ENCODE measurements at places on chromosomes 12 and 14.
A peak's percentile ranks its signal among the peaks of the same experiment; 100 is the strongest.

DNA sequence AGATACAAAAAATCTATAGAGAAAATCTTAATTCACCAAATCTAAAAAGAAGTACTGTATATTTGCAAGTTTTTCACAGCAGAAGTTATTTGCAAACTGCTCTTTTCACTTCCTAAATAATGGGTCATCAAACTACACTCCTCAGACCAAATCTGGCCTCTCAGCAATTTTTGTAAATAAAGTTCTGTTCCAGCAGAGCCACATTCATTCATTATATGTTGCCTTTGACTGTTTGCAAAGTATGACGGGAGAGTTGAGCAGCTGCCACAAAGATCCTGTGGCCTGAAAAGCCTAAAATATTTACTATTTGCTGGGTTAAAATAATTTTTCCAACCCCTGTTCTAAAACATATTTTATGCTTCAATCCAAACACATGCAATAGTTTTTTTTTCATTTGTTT is 1222.3 kb upstream of the SEL1L start:
- no peak for DNase-seq

DNA sequence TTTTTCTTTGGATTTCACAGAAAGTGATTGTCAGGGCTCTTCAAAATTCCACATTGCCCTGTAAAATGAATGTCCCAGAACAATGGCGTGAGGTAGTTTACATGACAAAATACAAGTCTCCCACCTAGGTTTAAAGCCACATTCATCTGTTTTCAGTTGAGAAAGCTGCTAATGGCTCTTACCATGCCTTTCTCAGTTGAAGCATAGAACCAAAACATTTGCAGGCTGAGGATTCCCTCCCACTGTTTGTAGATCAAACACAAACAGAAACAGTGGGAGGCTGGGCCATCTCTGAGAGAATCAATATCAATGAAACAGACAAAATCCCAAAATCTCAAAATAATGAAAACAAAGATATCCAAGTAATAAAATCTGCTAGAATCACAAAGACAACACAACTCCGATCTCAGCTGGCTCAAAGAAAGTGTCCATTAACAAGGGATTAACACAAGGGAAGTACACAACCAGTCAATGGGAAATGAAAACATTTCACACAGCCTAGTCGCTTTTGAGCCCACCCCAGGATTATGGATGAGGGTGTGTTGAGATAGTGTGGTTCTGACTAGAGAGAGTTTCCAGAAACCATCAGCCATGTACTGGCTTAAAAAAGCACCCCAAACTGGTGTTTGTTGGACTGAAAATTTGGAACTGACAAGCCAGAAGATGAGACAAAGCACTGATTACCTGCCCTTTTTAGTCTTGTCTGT is 54.5 kb upstream of the TMEM260 start:
- DNase-seq: no peak

- no peak for DNase-seq
These were observed 106.8 kb downstream of the BBS10 start for GRCh38 chr12:76241371-76241770.

GRCh38 chr14:50321009-50321660 is 9.0 kb downstream of the DMAC2L start:
- peak; percentile 92 for DNase-seq

- DNase-seq: no peak
These were observed 68.0 kb upstream of the DICER1 start for GRCh38 chr14:95225251-95225887.

DNA sequence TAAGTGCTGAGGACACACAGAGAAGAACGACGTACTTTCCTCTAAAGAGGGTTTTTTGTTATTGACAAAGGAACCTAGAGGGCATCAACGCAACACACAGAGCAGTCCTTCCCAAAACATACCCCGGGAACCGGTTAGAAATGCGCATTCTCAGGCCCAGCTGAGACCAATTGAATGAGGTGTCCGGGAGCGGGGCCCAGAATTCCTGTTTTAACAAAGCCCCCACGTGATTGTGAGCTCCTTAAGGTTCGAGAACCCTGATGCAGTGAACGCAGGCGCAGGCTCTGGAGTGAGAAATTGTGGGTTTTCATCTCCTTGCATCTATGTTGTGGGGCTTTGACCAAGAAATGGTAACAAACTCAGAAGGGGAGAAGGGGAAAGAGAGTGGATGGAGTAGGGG is 51.0 kb upstream of the TBX3 start:
- no peak for DNase-seq

GRCh38 chr12:21655591-21655990 is 2.1 kb downstream of the LDHB start:
- no peak for DNase-seq

DNA sequence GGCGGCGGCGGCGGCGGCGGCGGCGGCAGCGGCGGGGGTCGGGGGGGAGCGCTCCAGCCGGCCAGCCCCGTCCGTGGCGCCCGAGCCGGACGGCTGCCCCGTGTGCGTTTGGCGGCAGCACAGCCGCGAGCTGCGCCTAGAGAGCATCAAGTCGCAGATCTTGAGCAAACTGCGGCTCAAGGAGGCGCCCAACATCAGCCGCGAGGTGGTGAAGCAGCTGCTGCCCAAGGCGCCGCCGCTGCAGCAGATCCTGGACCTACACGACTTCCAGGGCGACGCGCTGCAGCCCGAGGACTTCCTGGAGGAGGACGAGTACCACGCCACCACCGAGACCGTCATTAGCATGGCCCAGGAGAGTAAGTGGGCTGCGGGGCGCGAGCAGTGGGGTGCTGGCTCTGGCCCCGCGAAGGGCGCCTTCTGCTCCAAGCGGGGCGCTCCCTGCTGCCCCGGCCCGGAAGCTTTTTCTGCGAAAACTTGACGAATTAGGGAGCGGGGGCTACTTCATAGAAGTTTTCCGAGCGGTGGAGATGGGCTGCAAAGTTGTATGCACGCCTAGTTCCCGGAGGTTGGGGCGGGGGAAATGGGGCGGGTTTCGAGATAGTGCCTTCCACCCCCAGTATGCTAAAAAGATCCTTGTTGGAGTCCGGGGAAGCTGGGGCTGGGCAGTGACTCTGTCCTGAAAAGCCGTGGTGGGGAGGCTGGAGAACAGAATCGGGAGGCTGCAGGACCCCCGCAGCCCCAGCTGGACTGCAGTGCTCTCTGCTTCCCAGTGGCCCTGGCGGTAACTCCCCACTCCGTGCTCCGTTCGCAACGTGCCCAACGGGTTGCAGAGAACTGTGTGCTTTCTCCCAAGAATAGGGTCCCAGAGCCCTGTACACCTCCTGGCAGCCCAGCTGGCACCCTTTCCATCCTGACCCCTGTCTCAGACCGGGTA is 751 bp downstream of the GDF11 start:
- peak; percentile 73 for DNase-seq

DNA sequence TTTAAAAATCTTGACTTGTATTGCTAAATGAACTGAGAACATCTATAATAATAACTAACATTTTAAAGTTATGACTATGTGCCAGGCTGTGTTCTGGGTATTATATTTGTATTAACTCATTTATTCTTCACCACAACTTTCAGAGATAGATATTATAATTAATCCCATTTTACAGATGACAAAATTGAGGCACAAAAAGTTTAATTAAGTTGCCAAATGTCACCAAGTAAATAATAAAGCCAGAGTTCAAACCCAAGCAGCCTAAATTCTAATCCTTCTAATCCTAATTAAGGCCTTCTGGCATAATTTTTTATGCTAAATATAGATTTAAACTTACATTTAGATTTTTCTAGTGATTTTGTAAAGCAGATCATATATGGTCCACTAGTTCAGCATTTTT is 17.5 kb upstream of the TUBA1A start:
- no peak for DNase-seq

DNA sequence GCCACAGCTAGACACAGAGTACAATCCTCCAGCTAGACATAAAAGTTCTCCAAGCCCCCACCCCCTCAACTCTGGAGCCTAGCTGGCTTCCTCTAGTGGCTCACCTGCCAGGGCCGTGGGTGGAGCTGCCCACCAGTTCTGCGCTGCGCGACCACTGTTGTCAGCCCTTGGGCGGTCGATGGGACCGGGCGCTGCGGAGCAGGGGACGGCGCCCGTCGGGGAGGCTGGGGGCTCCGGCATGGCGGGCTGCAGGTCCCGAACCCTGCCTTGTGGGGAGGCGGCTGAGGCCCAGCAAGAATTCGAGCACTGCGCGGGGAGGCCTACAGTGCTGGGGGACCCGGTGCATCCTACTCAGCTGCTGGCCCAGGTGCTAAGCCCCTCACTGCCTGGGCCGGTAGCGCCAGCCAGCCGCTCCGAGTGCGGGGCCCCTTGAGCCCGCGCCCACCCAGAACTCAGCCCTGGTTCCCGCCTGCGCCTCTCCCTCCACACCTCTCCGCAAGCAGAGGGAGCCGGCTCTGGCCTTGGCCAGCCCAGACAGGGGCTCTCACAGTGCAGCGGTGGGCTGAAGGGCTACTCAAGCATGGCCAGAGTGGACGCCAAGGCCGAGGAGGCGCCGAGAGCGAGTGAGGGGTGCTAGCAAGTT is 51.0 kb downstream of the RTN1 start:
- DNase-seq: no peak

GRCh38 chr12:1915082-1915968 is 3.1 kb downstream of the CACNA2D4 start:
- DNase-seq: no peak

GRCh38 chr14:48731260-48731659 is 854.9 kb downstream of the RPS29 start:
- DNase-seq: no peak

DNA sequence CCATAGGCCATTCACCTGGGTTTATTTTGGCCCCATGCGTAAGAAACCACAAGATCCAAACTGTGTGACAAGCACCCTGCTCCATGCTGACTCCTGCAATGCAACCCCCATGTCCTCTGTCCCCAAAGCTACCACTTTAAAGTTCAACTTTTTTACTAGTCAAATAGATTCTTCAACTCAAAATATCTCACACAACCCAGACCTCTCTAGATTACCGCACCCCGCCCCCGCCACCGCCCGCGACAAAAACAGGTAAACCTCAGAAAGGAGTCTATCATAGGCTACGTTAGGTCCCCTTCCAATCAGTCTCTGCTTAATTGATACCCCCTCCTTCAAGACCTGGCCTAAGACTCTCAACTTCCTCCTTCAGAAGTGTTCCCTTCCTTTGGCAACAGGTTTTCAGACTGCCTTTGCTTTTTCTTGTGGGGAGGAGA is 2.2 kb downstream of the ZFP36L1 start:
- DNase-seq: no peak

- DNase-seq: no peak
These were observed 8.7 kb downstream of the STAC3 start for GRCh38 chr12:57242329-57242690.

DNA sequence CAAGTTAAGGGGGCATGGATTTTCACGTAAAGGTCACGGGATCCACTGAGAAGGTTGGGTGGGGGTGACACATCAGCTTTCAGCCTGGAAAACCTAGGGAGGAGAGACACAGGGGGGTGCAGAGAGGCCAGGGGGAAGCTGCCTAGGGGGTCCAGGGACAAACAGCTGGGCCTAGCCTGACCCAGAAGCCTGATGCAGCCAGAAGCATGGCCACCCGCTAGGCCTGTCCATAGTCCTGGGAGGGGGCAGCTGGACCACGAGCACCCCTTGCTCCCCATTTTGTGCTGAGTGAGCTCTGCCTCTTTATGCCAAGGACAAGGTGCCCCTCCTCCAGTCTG is 322.7 kb upstream of the RTL1 start:
- no peak for DNase-seq

- DNase-seq: peak; percentile 56
These were observed 62.9 kb upstream of the PDE3A start for GRCh38 chr12:20305470-20305869.

DNA sequence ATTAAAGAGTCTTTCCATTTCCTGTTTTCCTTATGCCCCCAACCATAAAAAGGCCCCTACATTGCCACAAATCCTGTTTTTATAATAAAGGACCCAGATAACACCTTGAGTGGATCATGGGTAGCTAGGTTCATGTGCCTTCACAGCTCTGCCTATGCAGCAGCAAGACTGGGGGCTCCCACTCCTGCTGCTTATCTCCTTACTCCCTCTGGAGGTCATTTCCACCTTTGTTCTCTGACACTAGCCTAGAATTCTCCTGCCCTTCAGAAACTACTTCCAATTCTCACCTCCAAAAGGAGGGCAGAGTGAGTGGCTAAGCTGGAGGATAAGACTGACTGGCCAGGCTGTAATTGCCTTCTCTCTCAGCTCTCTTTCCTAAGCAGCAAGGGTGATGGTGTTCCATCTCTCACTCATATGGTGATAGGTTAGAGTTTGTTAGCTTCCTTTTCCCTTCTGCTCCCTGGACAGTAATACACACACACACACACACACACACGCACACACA is 20.0 kb upstream of the STAC3 start:
- DNase-seq: no peak

DNA sequence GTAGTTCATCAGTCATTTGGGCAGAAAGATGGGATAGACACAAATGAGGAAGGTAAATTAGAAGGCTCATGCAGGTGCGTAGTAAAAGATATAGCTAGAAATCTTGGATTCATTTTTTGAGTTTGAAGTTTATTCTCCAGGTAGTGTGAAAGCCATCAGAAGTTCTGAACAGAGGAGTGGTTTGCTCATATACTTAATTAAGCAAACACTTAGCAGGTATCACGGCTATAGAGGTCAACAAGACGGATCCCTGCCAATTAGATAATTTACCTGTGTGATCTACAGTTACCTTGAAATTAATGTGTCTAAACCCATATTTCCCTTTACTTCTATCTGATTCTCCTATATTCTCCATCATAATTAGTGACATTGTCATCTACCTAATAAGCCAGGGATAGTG is 29.7 kb downstream of the PALS1 start:
- no peak for DNase-seq

- DNase-seq: no peak
These were observed 2.8 kb downstream of the RHNO1 start for GRCh38 chr12:2879853-2880252.

- no peak for DNase-seq
These were observed 35.7 kb upstream of the MYRFL start for GRCh38 chr12:69789351-69789750.

- no peak for DNase-seq
These were observed 61.7 kb upstream of the NUDT4 start for GRCh38 chr12:93315907-93316622.

- DNase-seq: no peak
These were observed 37.1 kb downstream of the LRRK2 start for GRCh38 chr12:40261937-40262336.

DNA sequence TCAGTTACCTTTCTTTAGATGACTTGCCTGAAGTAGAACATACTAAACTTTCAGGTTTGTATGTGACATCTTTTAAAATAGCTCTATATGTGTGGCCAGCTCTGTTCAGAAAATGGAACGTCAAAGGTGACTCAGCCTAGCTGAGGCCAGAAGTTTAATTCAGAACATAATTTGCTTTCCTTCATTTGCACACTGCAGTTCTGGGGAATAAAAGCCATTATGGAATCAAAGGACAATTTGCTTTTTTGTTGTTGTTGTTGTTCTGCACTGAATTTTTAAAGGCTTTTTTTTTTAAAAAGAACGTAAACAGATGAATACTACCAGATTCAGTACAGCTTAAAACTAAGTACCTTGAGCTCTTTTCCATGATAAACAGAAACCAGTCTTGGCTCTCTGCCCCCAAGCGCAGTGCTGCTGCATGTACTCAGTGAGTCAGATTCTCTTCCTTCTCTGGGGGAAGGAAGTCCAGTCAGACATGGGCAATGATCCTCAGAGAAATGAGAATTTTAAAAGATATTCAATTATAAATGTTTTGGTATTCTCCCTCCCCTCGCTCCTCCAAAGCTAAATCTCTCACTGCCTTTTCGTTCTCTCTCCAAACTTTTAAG is 644.2 kb downstream of the NOVA1 start:
- DNase-seq: peak; percentile 70

- no peak for DNase-seq
These were observed 72.1 kb upstream of the SRSF5 start for GRCh38 chr14:69694730-69695281.

- DNase-seq: no peak
These were observed 26.6 kb downstream of the TSPAN9 start for GRCh38 chr12:3103806-3104205.

Measured in fibroblast of skin of scalp (primary cell).